ENCODE measurements at places on chromosomes 2 and 18.

DNA sequence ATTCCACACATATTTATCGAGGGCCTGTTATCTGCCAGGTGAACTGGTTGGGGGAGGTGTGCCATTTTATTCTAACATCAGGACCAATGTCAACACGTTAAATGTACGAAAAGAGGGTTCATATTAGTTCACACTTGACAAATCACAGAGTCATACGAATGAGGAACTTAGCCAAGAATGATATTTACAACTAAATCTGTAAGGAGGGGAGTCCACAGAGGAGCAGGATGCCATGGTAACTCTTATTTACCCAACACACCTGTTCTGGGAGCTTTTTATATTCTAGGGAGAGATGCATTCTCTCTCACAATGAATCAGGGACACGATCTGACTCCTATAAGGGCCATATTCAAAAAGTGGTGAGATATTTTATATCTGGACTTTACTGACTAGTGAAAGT is 144.1 kb downstream of the CDC42EP3 start:
- DNase-seq, result no peak

DNA sequence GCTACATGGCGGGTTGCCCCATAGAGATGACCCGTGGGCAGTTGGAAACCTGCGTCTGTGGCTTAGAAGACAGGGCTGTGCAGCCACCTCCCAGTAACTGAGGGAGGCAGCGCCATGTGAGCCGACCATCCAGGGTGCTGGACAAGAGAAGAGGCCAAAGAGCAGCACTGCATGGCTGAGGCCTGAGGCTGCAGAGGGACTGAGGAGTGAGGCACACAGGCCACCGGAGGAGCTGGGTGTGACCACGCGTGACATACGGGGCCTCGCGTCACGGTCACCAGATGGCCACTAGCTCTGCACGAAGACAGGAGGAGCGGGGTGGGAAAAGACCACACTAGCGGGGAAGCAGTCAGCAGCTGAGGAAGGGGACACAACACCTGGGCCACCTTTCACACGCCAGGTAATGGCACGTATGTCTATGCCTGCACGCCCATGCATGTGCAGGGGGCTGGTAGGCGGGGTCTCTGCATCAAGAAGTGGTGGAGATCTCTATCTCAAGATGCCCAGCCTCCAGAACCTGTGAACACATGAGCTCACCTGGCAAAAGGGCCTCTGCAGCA is 61.4 kb downstream of the NDUFA10 start:
- no peak for DNase-seq

- no peak for DNase-seq
These were observed 477.2 kb upstream of the VRK2 start for GRCh38 chr2:57569396-57569795.

- no peak for DNase-seq
These were observed 55.4 kb upstream of the UPP2 start for GRCh38 chr2:158046121-158046880.

- DNase-seq, result no peak
These were observed 16.8 kb downstream of the AOX1 start for GRCh38 chr2:200602584-200602983.

GRCh38 chr2:239669181-239669898 is 268.5 kb upstream of the HDAC4 start:
- no peak for DNase-seq

- DNase-seq, result peak; percentile 3
These were observed 115.4 kb upstream of the PKDCC start for GRCh38 chr2:41932241-41933045.

- DNase-seq, result no peak
These were observed 33.3 kb upstream of the KCNF1 start for GRCh38 chr2:10878268-10878915.

- no peak for DNase-seq
These were observed 50.8 kb downstream of the TRABD2A start for GRCh38 chr2:84830095-84830494.

DNA sequence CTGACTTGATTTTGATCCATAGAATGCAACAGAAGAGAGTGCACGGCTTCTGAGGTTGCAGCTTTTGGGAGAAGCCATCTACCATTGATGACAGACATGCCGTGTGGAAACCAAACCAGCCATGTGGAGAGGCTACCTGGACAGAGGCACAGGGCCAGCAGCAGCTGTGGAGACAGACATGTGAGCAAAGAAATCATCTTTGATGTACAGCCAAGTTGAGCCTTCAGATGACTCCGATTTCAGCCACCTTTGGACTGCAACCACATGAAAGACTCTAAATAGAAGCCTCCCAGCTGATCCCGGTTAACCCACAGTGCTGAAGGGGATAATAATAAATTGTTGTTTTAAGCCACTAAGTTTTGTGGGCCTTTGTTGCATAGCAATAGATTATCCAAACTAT is 54.2 kb downstream of the TSN start:
- DNase-seq, result no peak

GRCh38 chr2:44273596-44273995 is 1.7 kb upstream of the SLC3A1 start:
- no peak for DNase-seq

DNA sequence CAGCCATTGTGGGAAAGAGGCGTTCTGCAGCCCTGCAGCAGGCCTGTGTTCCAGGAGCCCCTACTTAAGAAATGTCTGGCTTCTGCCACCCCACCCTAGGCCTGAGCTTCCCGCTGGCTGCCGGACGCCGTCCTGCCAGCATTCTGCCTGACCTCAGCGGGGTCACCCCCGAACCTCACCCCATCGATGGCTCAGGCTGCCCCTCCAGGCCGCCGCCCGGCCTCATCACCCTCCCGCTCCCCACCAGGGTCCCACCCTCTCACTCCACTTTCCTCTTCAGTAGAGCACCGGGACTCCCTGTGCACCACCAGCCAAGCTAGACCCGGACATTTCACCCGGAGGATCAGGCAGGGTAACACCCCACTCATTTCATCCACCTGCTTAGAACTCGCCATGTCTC is 73.6 kb upstream of the SALL3 start:
- no peak for DNase-seq

- DNase-seq, result no peak
These were observed 17.7 kb upstream of the RGPD4 start for GRCh38 chr2:107808959-107809358.

- no peak for DNase-seq
These were observed 225.3 kb downstream of the SLC8A1 start for GRCh38 chr2:40226637-40227036.

GRCh38 chr2:116716444-116716843 is 1098.0 kb upstream of the DDX18 start:
- DNase-seq, result no peak

- no peak for DNase-seq
These were observed 716.4 kb downstream of the RNF144A start for GRCh38 chr2:7633566-7634153.

DNA sequence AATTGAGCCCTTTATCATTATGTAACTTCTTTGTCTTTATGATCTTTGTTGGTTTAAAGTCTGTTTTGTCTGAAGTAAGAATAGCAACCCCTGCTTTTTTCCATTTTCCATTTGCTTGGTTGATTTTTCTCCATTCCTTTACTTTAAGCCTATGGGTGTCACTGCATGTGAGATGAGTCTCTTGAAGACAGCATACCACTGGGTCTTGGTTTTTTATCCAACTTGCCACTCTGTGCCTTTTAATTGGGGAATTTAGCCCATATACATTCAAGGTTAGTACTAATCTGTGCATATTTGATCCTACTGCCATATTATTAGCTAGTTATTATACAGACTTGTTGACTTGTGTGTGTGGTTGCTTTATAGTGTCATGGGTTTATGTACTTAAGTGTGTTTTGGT is 89.6 kb downstream of the NBEAL1 start:
- DNase-seq, result no peak

- DNase-seq, result no peak
These were observed 446.0 kb upstream of the MEX3C start for GRCh38 chr18:51643483-51643882.

DNA sequence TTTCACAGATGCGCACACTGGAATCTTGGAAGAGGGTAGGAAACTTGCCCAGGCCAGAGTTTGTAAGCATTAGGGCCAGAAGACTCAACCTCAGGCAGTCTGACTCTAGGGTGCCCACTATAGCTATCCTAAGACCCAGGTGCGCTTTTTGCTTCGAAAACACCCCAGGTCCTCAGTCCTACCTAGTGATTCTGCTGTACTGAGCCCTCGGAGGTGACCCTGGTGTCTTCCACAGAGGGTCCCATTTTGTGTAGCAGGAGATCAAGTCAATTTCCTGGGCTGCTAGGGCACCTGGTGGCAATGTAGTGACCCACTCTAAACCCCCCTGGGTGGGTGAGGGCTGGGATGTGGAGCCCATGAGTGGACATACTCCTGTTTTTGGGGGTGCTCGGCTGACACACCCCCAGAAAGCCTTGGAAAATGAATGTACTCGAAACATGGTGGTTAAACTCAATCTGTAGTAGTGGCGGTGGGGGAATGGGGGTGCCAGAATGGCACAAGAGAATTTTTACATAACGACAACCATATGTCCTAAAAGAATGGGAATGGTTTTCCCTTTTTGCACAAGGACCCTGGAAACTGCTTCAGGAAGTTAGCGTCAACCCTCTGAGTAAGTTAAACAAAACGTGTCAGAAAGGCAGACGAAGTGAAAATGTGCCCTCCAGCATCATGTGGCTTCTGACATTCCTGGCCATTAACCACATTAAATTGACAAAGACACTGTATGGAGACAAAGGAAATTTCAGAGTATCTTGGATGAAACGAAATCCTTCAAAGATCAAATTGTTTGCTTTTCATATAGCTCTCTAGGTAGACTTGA is 218.0 kb upstream of the COPS8 start:
- no peak for DNase-seq

GRCh38 chr2:151029406-151030157 is 232.1 kb downstream of the RBM43 start:
- no peak for DNase-seq

DNA sequence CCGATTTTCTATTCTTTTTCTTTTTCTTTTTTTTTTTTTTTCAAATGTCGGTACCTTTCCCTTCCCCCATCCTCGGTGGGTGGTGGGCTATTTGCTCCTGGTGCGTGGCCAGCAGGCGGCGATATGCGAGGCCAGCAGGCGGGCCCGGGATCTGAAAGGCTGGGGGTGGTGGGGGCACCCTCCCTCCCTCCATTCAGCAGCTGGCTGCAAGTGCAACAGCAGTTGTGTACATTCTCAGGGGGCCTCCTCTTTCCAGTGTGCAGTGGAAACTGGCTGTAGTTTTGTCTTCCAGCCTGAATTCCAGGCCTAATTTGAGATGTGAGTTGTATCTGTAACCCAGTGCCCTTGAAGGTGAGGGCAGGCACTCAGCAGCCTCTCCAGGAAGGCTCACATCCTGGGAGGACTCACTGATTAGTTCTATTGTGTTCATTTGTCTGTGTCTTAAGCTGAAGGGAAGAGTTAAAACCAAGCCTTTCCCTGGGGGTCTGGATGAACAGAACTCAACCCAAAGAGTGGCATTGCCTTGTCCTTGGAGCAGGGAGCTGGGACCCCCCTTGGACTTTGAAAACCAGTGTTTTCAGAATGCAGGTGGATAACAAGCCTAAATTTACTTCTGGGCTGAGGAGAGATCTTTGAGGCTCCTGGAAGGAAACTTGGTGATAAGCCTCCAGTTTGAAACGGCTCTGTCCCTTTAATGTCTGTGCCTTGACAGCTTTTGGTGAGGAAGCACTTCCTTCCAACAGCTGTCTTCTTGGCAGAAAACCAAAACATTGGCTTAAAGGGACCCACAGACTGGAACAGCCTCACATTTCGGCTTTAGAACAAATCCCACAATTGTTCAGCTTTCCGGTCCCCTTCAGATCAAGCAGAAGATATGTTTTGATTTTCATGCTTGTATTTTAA is 3.3 kb downstream of the MYCN start:
- no peak for DNase-seq

GRCh38 chr2:230256733-230257332 is 31.3 kb downstream of the SP140 start:
- no peak for DNase-seq

GRCh38 chr2:241088376-241088775 is 13.7 kb downstream of the MTERF4 start:
- no peak for DNase-seq

GRCh38 chr2:227415538-227416424 is 28.0 kb upstream of the SCYGR1 start:
- no peak for DNase-seq

DNA sequence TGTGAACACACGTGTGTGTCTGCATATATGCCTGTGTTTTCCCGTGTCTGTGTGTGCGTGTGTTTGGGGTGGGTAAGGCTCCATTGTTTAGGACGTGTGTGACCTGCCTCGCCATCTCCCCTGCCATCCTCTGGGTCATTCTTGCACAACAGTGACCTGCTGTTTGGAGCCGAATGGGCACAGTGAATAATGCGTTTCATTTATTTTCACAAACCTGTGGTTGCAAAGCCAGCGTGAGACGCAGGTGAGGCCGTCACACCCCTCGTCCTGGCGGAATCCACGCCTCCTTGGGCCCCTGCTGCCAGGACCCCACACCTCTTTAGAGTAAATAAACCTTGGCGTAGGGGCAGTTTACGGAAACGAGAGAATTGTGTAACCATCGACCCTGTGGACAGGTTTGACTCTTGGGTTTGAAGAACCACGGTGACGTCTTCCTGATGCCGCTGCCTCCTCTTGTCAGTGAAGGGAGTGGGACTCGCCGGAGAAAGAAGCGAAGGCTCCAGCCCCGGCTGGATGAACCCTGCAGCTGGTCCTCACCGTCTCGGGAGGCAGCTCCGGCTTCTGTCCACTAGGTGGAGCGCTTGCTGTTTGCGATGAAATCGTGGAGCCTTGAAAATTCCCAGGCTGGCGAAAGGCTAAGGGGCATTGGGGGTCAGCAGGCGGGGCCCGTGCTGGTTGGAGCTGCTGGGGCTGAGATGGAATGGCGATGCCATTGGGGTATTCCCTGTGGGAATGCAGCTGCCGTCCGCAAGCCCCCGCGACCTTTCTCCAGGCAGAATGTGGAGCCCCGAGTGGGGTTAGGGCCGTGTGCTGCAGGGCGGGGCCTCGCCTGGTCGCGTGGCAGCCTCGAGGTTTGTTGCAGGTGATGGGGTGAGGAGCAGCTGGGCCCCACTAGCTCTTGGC is 81.1 kb downstream of the RTP5 start:
- DNase-seq, result no peak

- DNase-seq, result no peak
These were observed 1.2 kb downstream of the MRPL19 start for GRCh38 chr2:75647771-75648170.

GRCh38 chr2:66070721-66071602 is 364.0 kb upstream of the MEIS1 start:
- DNase-seq, result no peak

GRCh38 chr18:35267161-35267651 is 22.8 kb downstream of the ZSCAN30 start:
- peak; percentile 19 for DNase-seq

DNA sequence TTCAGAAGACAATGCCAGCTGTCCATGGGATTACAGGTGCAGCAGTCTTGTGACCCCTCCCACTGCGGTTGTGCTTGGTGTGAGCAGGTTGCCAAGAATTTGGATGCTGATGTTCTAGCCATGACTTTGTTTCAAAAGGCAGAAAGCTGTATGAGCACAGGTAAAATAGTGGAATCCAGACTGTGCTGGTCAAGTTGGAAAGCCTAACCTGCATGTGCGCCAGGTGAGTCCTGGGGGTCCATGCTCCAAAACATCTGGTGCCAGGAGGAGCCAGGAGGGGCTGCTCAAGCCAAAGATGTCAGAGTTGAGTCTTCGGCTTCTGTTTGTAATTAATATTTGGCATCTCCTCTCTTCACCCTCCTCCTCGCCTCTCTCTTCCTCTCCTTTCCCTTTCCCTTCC is 330.1 kb downstream of the MYCN start:
- DNase-seq, result no peak

Data from esophagus squamous epithelium (tissue), 5 donors.